Esophagus muscularis mucosa (tissue), 4 donors: ENCODE measurements at places on chromosomes 7 and 10. TPM values are rescaled to one million over a fixed set of nuclear protein-coding genes. Genes with fewer than 3 reads are reported as not detected.

The GRID2IP gene
- not detected for total RNA-seq

The XRCC2 gene
- total RNA-seq, result 0.42 TPM

The NRCAM gene
- 5.2 TPM for total RNA-seq

The CPN1 gene
- not detected for total RNA-seq

The ADAMTS14 gene
- total RNA-seq, result 0.50 TPM

DNA sequence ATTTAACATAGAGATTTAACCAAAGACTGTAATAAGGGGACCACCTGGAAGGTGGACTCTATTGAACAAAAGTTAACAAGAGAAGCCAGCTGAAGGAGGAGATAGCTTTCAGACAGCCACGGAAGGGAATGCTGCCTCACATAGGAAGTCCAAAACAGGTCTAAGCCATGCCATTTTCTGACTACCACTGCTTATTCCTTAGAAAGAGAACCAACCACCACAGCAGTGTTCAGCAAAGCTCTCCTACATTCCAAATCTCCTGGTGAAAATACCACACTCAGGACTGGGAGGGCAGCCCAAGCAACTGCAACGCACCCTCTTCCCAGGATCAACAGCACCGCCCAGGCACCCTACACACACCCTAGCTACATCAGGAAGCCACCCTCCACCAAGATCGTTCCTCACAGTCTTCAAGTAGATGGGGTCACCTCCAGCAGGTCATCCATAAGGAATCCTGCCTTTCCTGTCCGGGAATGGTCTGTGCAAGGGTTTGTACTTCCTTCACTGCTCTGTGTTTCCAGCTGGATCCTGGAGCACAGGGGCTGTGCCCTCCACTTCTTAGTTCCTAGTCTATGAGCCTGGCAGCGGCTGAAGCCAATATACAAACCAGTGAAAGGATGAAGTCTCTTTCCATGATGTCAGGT is 2.5 kb downstream of the KIAA1549 start:
- DNase-seq, result no peak

- no peak for DNase-seq
Measured at GRCh38 chr10:15804109-15804508, 56.2 kb downstream of the MINDY3 start.

DNA sequence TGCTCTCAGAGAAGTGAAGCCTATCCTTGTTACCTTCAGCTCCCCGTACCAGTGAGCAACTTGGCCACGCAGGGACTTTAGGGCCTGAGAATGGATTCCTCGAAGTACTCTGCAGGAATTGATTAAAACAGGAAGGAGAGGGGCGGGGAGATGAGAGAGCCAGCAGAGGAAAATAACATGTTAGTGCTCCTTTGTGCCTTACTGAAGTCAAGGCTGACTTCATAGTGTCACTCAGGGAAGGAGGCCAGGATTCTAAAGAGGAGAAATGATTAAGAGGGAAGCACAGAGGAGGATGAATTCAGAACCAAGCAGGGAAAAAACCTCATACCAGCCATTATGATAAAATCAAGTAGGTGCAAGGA is 195.6 kb upstream of the RHOBTB1 start:
- DNase-seq, result no peak

GRCh38 chr10:22851865-22852239 is 76.0 kb upstream of the ARMC3 start:
- no peak for DNase-seq

GRCh38 chr10:32149252-32149955 is 93.2 kb upstream of the KIF5B start:
- peak; percentile 93 for DNase-seq

- no peak for DNase-seq
Measured at GRCh38 chr7:18903695-18904094, 213.7 kb downstream of the TWIST1 start.

- peak; percentile 31 for DNase-seq
Measured at GRCh38 chr10:116134322-116134721, 138.7 kb downstream of the GFRA1 start.

DNA sequence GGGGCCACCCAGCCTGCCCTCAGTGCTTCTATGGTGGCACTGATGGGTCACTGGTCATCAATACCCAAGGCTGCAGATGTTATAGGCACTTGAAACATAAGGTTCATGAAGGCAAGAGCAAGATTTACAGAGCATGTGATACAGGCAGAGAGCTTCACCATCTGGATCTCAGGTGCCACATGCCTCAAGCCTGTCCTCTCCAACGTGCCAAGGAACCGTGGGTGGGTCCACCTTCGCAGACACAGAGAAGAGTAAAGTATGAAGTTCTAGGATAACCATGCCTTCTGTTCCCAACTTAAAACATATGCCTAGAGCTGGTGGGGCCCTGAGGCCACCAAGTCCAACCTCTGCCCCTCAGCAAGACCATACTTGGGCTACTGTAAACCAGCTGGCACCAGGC is 26.7 kb upstream of the CDH23 start:
- no peak for DNase-seq

GRCh38 chr7:94398841-94399240 is 4.1 kb downstream of the COL1A2 start:
- DNase-seq, result no peak

DNA sequence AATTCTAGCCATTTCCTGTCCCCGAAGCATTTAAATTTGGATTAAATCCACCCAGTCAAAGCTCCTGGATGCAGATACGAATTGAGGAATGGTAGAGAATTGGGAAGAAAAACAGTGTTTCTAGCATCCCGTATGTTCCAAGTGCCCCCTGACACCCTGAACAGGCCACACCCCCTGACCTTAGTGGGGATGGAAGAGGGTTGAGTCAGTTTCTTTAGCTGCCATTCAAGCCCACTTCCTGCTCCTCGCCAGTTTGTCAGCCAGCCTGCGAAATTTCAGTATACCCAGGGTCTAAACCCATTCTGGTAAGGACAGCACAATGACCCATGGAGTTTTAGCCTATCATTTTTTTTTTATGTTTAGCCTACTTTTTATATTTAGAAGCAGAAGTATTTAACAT is 101.1 kb downstream of the PKD1L1 start:
- DNase-seq, result no peak

- no peak for DNase-seq
Measured at GRCh38 chr7:47778153-47778661, 170.1 kb downstream of the PKD1L1 start.

DNA sequence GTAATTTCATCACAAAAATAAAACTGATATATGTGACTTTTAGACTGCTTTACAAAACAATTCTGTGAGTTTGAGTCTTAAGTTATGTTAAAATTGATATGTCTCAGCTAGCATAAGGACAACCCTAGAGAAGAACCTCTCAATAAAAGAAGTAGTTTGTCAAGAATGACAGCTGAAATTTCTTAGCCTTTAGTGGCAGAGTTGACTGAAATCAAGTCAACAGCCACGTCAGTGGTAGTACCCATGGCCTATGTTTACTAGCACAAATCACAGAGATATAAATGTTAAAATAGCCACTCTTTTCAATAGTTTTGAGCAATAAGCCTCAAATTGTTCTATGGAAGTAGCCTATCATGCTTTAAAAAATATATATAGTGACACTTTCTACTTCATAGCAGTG is 138.9 kb upstream of the FERD3L start:
- DNase-seq, result no peak
